ENCODE measurements at places on chromosomes 3 and 15.

DNA sequence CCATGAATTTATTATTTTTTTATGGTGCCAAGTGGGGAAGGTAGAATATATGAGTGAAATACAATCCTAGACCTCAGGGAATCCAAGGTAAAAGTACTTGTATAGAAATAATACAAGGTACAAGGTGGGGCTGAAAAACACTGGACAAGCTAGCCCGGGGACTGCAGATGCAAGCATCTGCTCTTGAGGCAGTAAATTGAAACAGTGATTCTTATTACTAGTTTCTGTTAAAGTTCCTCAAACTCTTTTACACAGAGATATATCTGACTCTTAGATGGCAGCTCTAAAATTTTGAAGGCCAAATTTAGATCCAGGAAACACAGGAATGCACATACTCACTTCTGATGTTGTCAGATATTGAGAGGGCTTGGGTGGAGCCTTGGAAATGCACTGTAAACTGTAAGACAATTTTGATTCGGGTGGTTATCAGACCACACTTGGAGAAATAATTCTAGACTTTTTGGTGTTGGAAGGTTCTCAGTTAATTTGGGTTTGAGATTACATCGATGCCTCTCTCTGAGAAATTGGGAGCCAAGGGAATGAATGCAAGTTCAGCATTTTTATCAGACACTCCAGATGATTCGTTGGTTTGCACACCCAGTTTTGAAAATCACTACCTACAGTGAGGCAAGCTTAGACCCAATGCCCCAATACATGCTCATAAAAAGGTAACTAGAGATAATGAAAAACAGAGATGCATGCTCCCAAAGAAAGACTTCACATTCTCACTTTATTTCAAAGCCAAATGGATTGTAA, 7.3 kb downstream of the TP63 start:
- no peak for DNase-seq

DNA sequence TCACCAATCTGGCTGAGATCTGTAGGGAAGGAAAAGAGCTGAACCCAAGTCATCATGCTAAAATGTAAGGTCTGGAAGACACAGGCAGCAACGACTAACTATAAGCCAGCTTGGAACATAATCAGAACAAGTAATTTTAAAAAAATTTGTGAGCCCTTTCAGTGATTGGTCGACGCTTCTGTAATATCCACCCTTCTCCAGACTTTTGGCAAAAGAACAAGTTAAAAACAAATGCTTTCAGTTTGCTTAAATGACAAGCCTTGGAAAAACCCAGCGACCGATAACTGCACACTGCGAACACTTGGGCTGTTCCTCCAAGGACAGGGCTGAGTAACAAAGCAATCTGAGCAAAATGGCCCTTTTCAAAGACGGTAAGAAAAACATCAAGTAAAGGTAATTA, 49.6 kb downstream of the PCSK6 start:
- DNase-seq = peak; percentile 85

GRCh38 chr3:43191116-43191515, 85.2 kb upstream of the POMGNT2 start:
- DNase-seq = no peak

DNA sequence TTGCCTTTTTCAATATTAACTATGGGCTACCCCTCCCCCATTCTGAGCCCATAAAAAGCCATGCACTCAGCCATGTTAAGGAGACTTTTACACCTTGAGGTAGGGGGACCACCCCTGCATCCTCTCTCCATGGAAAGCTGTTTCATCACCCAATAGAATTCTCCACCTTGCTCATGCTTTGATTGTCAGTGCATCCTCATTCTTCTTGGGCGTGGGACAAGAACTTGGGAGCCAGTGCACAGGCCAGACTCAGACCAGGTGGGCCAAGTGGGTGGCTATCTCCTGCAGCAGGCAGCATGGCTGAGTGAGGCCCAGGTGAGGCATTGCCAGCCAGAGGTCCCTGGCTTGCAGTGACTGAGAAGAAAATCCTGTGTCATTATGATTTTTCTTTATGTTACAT, 357.4 kb upstream of the CDIN1 start:
- no peak for DNase-seq

GRCh38 chr15:85690561-85691231, 104.0 kb downstream of the KLHL25 start:
- no peak for DNase-seq

DNA sequence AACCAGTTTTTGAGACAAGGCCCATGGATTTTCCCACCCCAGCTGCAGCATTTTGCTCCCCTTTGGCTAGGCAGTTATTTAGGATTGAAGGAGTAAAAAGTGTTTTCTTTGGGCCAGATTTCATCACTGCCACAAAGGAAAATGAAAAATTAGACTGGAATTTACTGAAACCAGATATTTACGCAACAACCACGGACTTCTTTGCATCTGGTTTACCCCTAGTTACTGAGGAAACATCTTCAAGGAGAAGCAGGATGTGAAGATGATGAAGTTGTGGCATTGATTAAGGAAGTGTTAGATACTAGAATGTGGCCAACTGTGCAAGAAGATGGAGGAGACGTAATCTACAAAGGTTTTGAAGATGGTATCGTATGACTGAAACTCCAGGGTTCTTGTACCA, 165.2 kb upstream of the MYRIP start:
- peak; percentile 83 for DNase-seq

DNA sequence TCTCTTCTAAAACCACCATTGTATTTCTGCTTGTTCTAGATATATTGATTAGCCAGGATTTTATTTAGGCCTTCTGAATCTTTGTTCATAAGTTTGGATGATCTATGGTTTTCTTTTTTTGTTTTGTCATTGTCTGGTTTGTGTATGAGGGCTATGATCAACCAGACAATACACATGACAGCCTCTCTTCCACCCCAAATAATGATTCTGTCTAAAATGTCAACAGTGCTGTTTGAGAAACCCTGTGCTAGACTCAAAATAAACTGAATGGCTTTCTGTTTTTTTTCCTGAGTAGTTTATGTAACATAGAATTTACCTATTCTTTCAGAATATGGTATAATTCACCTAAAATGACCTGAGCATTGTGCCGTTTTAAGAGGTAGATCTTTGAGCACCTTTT, 66.1 kb downstream of the PLCL2 start:
- DNase-seq = no peak

GRCh38 chr3:149152420-149152819, 23.0 kb downstream of the HPS3 start:
- DNase-seq = peak; percentile 47

GRCh38 chr15:28107111-28107903, 8.2 kb upstream of the OCA2 start:
- DNase-seq = peak; percentile 52

- no peak for DNase-seq
Measured at GRCh38 chr15:68682330-68682729, 103.5 kb downstream of the CORO2B start.

GRCh38 chr3:4332574-4332973, 29.4 kb downstream of the SETMAR start:
- DNase-seq = no peak

DNA sequence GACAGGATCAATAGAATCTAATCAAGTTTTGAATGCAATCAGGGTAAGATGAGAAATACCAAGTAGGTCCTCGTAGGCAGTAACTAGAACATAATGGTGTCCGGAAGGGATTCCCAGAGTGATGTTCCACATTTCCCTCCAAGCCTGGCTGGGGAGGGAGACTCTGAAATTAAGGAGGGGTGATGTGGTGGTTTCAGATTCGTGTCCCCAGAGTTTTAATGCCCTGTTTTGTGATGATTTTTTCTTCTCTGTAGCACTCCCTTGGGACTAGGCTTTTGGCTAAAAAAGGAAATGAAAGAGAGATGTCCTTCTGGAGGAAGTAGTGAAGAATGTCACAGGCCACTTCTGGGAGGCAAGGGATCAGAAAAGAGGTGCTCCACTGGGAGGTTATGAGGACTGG, 108.3 kb upstream of the CACNA2D3 start:
- DNase-seq = no peak

DNA sequence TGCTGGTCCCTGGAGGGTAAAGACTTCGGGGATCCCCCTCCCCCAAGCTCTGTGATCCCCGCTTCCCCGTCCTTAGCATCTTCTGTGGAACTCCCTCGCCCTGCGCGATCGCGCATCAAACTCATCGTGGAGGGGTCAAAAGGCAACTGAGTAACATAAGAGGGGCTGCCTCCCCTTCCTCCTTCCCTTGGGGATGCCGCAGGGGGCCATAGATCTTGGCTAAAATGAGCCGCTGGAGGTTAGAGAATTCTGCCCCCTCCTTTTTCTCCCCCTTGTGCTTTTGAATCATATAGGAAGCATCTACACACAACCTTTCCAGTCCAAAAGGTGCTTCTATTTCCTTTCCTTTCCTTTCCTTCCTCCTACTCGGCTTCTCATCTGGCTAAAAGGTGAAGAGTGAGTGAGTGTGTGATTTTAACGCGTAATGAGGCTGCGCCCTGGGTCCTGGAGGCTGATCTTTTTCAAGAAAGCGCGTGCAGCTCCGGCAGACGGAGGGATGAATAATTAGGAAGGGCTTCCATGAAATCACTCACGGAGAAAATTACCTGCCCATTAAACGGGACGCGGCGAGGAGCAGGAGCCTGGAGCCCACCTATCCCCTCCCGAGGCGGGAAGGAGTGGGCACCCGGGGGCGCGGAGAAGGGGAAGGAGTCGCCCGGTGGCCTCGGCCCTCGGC, 831 bp upstream of the ROBO2 start:
- peak; percentile 63 for DNase-seq

DNA sequence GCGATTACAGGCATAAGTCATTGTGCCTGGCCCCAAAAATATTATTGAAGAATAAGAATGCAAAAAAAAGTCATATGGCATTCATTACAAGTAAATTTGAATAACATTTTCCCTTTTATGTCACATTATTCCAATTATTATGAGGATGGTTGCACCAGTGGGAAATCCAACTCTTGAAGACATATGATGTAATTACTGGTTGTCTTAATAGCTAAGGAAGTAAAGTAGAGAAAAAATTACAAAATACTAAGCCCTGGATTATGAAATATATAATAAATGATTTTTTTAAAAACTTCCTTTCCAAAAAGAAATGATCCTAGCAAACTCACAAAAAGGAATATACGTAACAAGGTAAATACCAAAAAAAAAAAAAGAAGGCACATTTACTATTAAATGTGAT, 98.9 kb downstream of the FMN1 start:
- no peak for DNase-seq

DNA sequence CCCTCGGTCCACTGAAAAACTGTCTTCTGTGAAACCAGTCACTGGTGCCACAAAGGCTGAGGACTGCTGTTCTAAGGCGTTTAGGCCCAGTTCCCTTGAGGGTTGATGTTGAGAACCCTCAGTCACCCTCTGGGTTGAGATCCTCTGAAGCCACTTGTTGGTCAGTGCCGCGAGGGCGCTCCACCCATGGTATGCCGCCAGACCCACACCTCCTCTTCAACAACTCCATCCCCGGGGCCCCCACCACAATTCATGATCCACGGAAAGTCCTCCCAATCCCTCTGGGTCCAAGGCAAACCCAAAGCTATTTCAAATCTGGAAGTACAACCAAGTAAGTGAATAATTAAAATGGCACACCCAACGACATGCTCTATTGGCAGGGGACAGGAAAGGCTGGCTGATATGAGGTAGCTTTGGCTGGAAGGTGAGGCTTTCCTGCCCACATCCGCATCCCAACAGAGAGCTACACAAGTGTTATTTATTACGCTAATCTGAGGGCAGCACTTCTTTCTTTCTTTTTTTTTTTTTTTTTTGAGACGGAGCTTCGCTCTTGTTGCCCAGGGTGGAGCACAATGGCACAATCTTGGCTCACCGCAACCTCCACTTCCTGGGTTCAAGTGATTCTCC, 58.1 kb downstream of the XXYLT1 start:
- DNase-seq = no peak

- DNase-seq = no peak
Measured at GRCh38 chr15:81301815-81302399, 22.0 kb downstream of the STARD5 start.

DNA sequence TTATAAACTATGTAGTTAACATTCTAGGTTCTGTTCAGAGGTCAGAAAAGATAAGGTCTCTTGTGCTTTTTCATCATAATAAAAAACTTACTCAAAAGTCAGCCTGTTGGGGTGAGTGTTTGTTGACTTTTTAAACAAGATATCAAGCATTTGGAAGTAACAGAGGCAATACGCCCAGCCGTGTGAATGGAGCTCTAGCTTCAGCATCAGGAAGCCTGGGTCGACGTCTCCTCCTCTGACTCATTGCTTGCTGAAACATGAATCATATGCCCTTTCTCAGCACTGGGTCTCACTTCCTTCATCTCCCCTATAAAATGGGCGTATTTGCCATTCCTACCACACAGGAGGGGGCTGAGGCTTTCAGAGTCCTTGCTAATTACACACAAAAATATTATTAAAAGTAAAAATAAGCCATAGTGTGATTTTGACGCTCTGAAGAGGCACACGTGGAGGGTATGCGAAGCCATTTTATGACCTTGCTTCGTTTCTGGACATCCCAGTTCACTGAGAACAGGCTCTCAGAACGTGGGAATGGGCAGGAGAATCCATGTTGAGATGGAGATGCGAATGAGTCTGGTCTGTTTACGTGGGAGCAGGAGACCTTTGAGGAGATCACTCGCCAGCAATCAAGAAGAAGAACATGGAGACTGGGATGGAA, 220.8 kb upstream of the TPRG1 start:
- peak; percentile 96 for DNase-seq

- DNase-seq = no peak
Measured at GRCh38 chr3:161412123-161412522, 40.8 kb upstream of the SPTSSB start.

GRCh38 chr3:124559846-124560574, 170.2 kb upstream of the UMPS start:
- DNase-seq = peak; percentile 95

- peak; percentile 45 for DNase-seq
Measured at GRCh38 chr3:145422556-145422955, 738.4 kb downstream of the PLOD2 start.

DNA sequence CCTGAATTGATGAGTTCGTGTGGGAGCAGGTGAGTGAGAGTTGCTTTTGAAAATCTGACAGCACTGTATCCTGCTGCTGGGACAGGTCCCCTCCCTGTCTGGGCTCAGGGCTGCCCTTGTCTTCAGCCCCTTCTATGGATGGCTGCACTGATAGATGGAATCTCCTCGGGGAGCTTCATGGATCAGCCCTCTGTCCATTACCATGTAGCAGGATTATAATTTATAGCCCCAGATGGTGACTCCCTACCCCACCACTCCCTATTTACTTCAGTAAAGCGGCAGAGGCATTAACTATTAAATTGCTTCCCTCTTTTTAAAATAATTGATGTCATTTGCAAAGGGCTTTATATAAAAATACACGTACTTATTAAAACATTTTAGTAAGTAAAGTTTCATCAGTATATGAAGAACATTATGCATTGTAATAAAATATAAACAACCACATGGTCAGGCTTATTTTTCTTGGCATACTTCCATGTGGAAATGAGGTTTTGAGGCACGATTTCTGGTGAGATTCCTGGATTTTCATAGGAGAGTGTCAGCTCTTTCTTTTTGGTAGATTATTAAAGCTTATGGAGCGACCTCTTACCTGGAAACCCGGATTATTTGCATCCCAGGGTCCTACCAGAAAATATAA, 38.5 kb downstream of the MAP3K13 start:
- DNase-seq = peak; percentile 17
